ENCODE measurements at places on chromosomes 2 and 18.

DNA sequence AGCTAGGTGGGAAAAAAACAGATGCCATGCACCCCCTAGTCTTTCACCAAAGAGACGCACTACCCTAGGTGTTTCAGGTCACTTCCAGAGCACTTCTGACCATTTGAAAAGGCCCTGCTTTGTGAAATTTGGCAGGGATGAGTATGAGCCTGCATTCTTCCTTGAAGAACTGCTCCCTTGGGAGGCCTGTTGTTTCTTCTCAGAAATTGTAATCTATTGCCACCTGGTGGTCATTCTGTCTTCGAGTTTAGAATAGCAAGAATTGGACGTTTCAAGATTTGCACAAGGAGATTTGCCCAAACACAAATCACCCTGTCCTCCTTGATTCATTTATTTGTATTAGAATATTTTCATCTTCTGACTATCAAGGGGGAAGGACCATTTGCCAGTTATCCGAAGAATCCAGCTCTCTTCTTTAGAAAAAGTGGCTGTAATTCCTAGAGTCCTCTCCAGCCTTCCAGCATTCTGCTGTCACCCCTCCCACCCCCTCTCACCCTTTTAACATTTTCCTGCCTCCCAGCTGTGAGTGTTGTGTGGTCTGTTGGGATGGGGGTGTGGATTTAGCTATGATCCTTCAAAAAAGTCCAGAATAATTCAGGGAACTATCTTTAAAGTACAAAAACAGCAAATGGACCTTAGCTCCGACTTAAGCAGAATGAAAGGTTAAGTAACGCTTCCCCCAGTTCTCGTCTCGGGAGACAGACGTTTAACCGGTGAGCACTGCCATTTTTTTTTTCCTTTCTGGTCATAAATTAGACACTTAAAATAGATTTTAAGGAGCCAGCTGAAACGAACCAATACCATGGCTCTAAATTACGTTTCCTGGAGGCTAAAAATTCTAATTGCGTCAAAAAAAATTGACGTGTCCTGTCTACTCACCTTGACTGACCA, 3.7 kb upstream of the GAD1 start:
- DNase-seq, result no peak

DNA sequence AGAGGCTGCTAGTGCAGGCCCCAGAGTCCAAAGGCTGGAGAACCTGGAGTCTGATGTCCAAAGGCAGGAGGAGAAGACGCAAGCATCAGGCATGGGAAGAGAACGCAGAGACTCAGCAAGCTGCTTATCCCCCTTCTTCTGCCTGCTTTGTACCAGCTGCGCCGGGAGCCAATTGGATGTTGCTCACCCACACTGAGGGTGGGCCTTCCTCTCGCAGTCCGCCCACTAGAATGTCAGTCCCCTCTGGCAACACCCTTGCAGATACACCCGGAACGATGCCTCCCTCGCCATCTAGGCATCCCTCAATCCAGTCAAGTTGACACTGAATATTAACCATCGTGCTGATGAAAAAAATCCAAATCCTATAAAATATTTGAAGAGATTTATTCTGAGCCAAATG, 141.6 kb downstream of the TWIST2 start:
- DNase-seq, result no peak

DNA sequence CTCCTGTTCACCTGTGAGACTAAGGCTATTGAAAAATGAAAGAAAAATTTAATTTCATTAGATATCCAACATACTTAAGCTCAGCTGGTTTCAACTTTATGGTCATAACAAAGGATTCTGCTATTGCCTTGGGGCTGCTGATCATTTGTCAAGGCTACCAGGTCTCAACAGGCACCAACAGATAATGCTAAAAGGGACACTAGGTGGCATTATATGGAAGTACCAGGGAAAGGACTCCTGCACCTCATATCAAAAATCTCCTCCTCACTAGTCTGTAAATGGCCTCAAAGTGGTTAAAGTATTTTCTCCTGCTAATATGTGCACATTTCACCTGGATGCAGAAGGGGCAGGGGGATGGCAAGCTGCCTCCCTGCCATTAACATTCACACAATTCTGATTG, 167.9 kb upstream of the REG3A start:
- DNase-seq, result no peak

DNA sequence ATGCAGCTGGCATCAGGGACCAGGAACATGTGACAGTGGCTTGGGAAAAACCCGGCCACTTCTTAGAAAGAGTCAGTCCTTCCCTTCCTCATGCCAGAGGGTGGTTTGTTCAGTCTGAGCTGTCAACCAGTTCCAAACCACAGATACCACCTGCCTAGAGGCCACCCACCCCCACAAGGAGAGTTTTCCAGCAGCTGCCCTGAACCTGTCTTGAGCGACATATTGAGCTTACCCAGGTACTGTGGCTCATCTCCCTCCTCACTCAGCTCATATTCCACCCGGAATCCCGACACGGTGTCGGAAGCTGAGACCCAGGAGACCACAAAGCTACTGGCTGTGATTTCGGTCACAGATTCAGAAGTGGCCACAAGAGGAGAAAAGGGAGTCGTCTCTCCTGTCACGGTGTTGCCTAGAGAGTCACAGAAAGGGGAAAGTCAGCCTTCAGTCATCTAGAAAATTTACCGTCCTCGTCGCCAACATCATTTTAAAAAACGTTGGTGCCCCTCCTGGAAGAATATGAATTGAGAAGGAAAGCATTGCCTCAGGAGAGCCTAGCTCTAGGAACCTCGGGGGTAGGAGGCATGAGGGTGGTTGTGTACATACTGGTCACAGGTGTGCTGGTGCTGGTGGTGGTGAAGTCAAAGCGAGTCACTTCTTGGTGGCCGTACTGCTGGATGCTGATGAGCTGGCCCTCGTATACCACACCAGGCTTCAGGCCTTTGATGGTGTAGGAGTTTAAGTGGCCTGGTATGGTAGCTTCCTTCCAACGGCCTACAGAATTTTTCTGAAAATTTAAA, 26.3 kb downstream of the FN1 start:
- no peak for DNase-seq

GRCh38 chr18:69128566-69128965, 272.1 kb upstream of the DOK6 start:
- no peak for DNase-seq

GRCh38 chr2:195622966-195623365, 34.1 kb upstream of the SLC39A10 start:
- DNase-seq, result no peak

DNA sequence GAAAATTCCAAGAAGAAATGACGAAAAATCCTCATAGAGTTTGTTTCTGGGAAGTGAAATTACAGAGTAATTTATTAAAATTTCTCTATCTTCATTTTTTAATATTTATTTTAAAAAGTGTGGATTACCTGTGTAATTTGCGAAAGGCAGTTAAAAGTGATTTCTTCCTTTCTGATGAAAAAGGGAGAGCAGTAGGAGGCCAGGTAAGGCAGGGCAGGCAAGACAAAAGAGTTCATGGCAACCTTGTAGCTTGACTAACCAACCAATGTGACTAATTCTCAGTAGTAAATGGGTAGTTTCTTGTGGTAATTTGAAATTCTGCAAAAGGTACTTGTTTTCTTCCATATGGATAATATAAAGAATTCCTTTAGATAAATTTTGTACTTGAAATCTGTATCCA, 34.9 kb upstream of the COL5A2 start:
- no peak for DNase-seq

All from anterior cingulate cortex (tissue), 58 donors.